ENCODE measurements at places on chromosomes 13 and 19. TPM values are rescaled to one million over a fixed set of nuclear protein-coding genes. Genes with fewer than 3 reads are reported as not detected.

Gene ZNF468
- total RNA-seq, result 16.1 TPM

Gene NTN5
- not detected for total RNA-seq

Gene FUT6
- total RNA-seq, result 3.6 TPM

Gene ZNF383
- total RNA-seq, result 3.6 TPM

Gene KCNC3
- total RNA-seq, result 6.3 TPM

Gene LENG9
- 21.8 TPM for total RNA-seq

Gene GFY
- not detected for total RNA-seq

Gene COL5A3
- total RNA-seq, result 3.4 TPM

Gene ZNF154
- 2.1 TPM for total RNA-seq

Gene CEACAM6
- total RNA-seq, result 27.0 TPM

- no peak for DNase-seq
Observed at GRCh38 chr13:113018676-113019465, 49.9 kb downstream of the MCF2L start.

DNA sequence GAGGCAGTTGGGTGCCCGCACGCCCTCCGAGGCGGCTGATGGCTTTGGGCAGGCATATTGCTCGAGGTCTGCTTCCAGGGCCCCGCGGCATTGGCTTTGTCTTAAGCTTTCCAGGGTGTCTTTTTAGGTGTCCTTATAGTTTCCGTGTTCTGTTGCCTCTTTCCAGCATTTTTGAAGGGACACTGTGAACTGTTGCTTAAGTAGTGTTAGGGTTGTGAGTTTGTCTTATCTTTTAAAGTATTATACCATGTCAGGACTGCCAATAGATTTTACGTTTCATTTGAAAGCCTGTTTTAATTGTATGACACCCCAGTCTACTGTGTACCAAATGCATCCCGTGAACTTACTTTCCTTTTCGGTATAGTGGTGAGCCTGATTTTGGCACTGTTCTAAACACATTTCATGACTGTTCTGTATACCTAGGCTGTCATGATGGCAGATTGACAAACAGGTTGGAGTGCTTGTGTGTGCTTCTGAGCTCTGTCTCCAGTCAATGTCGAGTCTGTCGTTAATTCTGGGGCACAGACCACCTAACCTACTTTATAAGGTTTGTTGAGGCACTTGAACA lies 656 bp downstream of the PCCA start:
- peak; percentile 18 for DNase-seq

GRCh38 chr13:102597029-102597961 lies 509 bp downstream of the TPP2 start:
- peak; percentile 16 for DNase-seq

GRCh38 chr13:79549355-79550106 lies 68.6 kb downstream of the NDFIP2 start:
- no peak for DNase-seq

GRCh38 chr13:25783076-25783475 lies 268.7 kb downstream of the SHISA2 start:
- no peak for DNase-seq

DNA sequence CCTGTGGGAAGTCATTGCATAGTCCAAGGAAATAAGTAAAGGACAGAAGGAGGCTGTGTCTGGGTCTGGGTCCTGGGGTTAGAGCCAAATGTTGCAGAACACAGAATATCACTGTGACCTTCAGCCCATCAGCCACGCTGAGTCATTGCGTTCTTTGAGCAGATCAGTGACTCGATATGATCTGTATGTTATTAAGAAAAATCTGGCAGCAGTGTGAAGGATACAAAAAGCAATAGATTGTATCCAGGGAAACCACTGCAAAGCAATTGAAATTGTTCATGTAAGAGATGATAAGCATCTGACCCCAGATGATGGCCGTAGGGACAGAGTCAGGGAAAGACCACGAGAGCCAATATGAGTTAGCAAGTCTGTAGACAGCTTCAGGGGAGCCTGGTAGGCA lies 1575.1 kb upstream of the SLC10A2 start:
- no peak for DNase-seq

DNA sequence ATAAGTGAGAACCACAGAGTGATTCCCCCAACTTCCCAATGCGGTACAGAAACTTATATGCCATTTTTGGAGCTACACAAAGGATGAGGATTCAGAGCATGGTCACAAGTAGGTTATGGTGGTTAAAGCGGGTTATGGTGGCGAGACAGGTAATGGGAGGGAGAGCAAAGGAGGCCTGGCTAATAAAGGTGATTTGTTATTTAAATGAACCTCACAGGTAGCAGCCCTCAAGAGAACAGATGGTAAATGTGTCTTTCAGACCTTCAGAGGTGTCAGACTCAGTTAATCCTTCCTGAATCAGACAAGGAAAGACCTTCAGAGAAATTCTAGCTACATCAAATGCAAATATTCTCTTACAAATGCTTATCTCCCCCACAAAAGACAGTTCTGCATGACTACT lies 1971.4 kb downstream of the OLFM4 start:
- DNase-seq, result no peak

DNA sequence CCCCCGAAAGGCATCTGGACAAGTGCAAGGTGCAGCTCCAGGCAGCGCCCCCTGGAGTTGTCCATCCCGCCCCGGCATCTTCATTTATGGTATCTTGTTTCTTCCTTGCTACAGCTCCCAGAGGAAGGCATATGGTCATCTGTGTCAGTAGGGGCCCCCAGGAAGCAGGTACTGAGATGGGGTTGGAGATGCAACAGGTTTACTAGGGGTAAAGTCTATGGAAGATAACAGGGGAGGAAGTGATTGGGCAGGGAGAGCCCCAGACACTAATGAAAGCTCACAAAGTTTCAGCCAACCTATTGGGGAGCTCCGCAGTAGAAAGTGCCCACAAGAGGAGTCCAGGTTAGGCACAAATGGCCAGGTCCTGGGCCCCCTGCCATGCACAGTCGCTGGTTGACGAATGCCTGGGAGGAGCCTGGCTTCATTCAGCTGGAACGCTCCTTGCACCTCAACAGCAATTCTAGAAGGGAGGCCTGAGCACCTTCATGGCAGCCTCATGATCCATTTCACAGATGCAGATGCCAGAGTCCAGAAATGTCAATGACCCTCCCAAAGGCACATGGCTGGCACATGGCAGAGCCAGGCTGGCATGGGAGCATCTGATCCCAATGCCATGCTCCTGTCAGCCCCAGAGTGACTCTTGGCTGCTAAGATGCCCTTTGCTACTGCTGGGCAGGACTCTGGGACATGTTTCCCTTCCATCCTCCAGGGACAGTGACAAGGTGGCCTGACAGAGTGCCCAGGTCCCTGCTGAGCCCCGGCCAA lies 23.8 kb upstream of the PEPD start:
- DNase-seq, result no peak

GRCh38 chr19:54137699-54138488 lies at the start of gene CNOT3:
Gene CNOT3 (plus strand): TSS chr19:54137762. CDS start chr19:54142979, 5,217 bp downstream.
- DNase-seq, result no peak

DNA sequence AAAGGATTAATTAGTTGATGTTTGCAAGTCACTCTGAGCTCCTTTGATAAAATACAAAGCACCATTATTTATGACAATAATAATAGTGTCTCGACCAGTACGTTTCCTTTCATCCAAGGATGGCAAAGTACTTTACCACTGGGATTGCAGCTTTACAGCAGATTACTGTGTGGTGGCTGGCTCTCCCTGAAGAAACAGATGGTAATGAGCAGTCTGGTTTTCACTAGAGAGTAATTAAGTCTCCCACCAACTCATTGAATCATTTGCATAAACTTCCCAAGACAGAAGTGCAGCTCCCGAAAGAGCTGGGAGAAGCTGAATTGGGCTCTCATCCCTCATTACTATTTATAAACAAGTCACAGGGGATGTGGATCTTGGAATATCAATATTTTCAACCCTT lies 48.7 kb downstream of the KLF5 start:
- DNase-seq, result no peak

GRCh38 chr19:35351411-35352176 lies 3.9 kb downstream of the FFAR1 start:
- DNase-seq, result peak; percentile 7

DNA sequence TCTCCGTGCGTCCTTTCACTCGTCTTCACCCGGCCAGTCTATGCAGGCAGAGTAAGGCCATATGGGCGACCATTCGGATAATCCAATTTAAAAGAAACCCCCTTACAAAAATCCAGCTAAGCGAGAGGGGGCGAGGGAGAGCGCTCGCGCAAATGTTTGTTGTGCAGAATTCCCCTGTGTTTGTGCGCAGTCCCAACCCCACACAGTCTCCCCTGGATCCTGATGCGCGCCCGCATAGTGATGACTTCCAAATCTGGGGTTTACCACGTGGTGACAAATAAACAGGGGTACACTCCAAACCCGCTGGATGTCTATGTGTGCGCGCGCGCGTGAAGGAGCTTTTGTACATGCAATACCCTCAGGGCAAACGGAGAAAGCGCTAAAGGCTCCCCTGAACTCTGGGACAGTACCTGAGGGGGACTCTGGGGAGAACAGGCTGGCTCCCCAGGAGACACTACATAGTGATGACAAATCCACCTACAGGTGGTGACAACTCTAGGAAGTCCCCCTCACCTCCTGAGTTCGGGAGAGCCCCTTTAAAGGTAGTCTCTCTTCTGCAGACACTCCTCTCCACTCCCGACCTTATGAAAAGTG lies 8.5 kb downstream of the SOX21 start:
- DNase-seq, result no peak

All from body of pancreas (tissue), 4 donors.